Endothelial cell of umbilical vein (primary cell): ENCODE measurements at places on chromosomes 5 and 9. TPM values are rescaled to one million over a fixed set of nuclear protein-coding genes. Genes with fewer than 3 reads are reported as not detected.
A peak's percentile ranks its signal among the peaks of the same experiment; 100 is the strongest.

DNA sequence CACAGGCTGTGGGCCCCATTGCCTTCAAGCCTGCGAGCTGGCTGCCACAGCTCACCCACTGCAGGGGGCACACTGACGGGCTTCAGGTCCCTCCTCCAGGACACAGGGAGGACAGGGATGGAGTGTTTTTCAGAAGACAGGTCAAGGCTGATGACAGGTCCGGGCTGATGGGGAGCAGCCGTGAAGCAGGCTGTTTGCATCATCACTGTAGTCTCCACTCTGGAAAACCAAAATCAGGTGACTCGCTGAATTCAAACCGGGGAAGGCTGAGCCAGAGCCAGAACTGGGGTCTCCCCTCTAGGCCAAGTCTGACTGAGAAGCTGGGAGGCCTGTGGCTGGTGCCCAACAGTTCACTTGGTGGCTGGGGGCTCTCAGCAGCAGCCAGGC, 48.5 kb downstream of the OLFM1 start:
- no peak for DNase-seq

DNA sequence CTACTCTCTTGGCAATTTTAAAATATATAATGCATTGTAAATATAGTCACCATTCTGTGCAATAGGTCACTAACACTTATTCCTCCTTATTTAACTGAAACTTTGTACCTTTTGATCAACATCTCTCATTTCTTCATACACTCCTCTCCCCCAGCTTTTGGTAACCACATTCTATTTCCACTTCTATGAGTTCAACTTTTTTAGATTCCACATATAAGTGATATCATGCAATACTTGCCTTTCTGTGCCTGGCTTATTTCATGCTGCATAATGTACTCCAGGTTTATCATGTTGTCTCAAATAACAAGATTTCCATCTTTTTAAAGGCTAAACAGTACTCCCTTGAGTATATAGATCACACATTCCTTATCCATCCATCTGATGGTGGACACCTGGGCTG, 188.8 kb downstream of the NXNL2 start:
- DNase-seq = no peak

DNA sequence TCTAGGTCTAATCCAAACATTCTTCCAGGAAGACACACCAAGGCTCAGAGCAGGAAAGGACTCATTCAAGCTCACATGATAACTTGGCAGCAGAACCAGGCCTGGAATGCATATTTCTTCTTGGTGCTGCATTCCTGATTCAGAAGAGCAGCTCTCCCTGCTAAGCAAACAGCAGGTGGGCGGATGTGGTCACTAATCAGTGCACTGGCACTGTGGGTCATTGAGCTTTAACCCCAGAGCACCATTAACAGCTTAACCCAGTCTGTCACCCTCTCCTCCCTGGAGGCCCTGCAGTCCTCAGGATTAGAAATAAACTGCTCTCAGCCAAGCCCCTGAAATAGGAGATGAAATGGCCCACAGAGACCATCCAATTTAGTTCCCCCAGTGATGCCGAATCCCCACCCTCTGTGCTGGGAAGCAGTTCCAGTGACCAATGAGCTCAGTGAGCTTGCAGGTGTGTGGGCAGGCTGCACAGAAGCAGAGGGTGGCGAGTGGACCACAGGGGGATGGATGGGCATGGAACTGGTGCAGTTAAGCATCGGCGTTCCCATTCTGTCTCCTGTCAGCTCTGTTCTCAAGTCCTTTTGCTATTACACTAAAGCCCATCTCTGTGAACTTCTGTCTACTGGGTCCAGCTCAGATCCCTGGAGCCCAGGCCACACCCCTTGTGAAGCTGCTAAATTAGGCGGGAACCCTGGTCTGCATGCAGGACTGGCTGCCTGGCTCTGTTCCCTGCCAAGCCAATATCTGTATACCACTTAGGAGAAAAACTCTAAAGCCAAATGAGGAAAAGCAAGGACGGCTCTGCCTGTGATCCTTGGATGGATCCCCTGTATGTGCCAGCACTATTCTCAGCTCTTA, 16.6 kb upstream of the MEGF9 start:
- DNase-seq = peak; percentile 92

Gene SPIN1
- total RNA-seq = 56.8 and 58.4 TPM in 2 replicates
